Forelimb muscle (tissue), 1 donor: ENCODE measurements at places on chromosomes 3 and 15. TPM values are rescaled to one million over a fixed set of nuclear protein-coding genes. Genes with fewer than 3 reads are reported as not detected.

- DNase-seq: no peak
Observed at GRCh38 chr15:29382862-29383261, 113.2 kb upstream of the NSMCE3 start.

GATA2 gene
- polyA plus RNA-seq: 2.9 TPM

DNA sequence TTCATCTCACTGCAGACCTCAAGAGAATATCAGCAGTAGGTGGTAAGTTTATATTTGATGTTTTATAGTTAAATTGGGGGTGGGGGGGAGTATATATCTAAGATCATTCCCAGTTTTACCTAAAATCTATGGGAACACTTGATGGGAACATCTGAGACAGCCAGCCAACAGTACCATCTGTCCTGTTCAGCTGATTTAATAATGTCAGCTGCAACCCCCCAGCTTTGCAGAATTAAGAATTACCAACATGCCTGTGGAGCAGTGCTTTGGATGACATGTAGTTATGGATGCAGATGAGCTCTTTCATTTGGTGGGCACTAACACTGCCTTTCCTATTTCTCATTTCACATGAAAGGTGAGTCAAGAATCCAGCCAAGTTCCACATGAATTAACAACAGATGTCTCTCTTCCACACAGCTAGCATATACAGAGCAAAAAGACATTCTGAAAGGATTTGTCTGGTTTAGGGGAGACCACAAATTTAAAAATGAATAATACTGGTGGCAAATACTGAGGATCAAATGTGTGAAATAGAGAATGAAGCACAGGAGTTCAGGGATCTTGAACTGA is 76.2 kb downstream of the SETD5 start:
- DNase-seq: no peak

DNA sequence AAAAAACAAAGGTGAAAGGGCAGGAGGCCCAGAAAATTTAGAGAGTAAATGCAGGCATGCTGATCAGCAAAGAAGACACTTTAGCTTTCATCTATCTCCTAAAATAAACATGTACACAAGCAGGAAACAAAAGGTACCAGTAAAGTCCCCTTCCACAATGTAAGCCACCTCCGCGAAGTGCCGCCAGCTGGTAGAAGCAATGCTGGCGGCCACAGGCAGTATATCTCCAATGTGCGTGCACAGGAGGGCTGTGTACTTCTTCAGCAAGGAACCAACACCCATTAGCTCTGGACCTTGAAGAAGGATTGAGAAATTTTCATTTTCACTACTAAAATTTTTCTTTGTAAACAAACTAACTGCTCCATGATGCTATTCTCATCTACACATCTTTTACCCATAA is 75.4 kb downstream of the HERC2 start:
- DNase-seq: no peak

- DNase-seq: no peak
Observed at GRCh38 chr15:62593681-62594399, 428.8 kb upstream of the C2CD4B start.

DNA sequence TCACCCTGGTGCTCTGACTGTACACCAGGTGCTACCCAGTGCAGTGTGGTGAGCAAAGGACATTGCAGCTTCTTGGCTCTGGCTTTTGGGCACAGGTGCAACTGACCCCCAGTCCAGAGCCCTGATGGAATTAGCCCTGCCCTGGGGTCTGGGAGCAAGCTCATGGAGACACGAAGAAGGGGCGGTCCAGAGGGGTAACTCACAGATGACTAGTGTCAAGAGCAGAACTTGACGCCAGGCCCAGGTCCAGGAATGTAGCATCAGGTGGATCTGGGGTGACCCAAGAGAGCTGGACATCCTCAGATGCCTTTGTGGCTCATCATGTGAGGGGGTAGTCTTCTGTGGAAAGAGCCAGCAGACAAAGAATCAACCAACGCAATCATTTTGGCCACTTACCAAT is 88.9 kb downstream of the ASB7 start:
- no peak for DNase-seq

GRCh38 chr15:96230526-96231181 is 99.8 kb upstream of the NR2F2 start:
- no peak for DNase-seq

DNA sequence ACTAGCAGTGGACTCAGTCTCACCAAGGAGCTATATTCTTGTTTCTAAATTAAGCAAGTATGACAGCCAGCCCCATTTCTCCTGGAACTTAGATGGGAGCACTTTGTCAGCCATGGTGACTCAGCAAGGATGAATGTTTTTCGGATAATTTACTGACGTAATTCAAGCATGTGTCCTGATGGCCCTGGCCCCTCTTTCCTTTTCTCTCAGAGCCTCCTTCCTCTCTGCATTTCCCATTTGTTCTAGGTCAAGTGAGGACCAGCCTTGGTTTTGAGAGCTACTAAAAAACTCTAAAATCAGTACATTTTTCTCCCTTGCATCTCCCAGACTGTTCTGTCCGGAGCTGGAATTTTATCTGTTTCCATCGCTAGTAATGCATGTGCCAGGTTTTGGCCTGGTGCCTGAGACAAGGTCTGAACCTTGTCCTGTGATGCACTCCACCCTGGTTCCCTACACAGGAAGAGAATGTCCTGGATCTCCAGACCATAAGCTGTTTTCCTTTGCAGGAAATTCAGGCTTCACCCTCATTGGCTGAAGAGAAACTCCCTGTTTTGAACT is 256.6 kb upstream of the ROPN1 start:
- no peak for DNase-seq

DNA sequence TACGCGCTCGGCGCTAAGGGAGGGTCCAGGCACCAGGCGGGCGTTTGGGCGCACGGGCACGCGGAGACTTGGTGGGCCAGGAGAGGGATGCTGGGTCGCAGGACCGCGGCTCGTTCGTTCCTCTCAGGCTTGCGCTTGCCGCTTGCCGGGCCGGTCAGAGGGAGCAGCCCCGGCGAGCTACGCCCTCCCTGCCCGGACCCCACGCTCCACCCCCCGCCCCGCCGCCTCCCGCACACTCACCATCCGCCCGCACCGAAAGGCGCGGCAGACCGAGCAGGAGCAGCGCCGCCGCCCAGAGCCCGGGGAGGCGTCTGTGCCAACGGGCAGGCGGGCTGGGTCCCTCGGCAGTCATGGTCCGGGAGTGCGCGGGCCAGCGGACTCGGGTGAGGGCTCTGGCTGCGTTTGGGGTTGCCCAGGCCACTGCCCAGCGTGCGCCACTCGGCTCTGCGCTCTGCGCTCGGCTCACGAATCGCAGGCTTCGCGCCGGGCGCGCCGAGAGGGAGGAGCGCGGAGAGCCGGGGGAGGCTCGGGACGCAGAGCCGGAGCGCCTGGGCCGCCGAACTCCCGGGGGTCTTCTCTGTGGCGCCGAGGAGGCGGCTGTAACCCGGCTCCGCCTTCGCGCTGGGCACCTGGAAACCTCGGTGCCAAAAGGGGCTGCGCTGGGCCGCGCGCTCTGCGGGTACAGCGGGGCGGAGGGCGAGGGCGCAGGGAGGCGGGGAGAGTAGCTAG is at the start of gene SUSD5:
SUSD5 (minus strand) TSS at position 365 of the 729 bp plus-strand sequence; CDS start at position 352, 13 bp downstream.
- DNase-seq: no peak

TMEM44 gene
- polyA plus RNA-seq: 26.7 TPM

DNA sequence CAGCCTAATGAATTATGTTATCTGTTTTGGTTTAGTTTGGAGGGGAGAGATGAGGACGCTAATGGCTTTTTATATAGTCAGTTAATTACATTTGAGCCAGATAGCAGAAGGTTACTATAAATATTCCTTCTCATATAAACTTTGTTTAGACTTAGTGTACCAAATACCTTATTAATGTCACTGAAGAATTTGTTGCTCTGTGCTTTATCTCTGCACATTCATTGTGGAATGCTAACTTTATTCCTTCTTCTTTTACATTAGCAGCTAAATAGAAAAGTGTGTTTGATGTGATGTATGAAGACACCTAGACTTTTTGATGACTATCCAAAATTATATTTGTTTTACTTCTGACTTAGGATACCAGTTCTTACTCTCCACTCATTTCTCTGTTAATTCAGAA is 105.2 kb downstream of the EPHA3 start:
- no peak for DNase-seq

GRCh38 chr3:32414522-32415202 is 23.0 kb downstream of the CMTM7 start:
- no peak for DNase-seq

DRD3 gene
- not detected for polyA plus RNA-seq

DAZL gene
- not detected for polyA plus RNA-seq

VILL gene
- 5.8 TPM for polyA plus RNA-seq

TM6SF1 gene
- polyA plus RNA-seq: 58.0 TPM

- no peak for DNase-seq
Observed at GRCh38 chr3:177257006-177257405, 59.7 kb upstream of the TBL1XR1 start.

- DNase-seq: no peak
Observed at GRCh38 chr3:148758303-148758884, 60.7 kb downstream of the AGTR1 start.

- DNase-seq: no peak
Observed at GRCh38 chr3:179716226-179716625, 63.4 kb downstream of the USP13 start.

DNA sequence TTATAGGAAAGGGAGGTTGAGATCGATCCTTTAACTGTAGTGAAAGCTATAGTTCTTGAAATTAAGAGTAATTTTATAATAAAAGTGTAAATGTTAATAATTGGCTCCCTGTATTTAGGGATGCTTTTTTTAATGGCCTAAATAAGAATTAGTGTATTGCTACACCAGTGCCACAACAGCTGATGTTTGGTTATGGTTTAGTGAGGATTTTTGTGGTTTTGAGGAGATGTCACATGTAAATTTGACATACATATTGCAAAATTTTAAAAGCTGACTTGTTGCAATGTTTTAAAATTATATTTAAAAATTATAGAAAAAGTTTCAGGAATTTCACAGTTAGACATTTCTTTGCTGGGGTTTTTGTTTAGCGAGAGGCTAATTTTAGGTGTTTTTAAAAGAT is 3.9 kb downstream of the TSC22D2 start:
- DNase-seq: no peak

CHRD gene
- 19.2 TPM for polyA plus RNA-seq

- no peak for DNase-seq
Observed at GRCh38 chr15:91289324-91289723, 189.3 kb downstream of the SV2B start.

DNA sequence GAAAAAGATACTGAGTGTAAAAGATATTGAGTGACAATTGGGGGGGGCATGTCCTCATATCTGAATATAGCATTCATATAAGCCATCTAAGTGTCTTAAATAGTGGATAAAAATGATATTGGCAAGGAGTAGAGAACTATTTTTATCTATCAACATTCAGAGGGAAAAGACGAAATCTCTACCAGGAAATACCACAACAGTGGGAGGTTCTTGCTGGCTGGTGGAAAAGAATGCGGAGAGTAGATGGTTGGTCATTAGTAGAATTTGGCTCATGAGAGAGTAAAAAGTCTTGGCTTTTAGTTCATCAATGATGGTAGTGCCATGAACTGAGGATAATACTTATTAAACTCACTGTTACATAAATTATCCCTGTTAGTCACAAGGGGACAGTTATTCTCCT is 4.8 kb upstream of the TCF12 start:
- no peak for DNase-seq

DNA sequence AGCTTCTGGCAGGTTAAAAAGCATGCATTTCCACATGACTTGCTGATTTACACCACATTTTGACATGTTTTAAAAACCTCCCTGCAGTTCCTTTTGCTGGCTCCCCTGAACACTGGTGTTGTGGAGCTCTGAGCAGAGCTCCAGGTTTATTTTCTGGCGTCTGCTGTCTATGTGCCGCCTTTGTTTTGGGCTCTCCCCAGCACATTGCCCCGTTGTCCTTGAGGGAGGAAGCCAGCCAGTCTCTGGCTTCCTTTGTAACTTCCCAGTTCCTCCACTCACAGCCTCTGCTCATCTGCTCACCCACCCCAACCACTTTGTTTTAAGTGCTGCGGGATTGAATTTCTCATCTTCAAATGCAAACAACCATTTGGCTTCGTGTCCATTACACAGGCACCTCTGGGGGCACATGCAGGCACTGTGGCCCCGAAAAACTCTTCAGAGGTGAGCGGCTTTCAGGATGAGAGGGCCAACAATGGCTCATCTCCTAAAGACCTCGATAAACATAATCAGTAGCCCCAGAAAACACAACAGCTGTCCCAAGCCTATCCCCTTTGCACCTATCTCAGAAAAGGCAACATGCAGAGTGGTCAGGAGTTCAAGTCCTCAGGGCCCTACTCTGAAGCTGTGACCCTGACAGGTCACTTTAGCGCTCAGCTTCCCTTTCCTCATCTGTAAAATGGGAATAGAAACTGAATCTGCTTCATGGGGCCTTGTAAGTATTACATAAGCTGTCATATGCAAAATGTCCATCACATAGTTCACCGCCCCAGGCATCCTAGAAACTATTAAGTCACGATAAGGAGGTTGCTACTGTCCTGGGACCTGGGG is 1.3 kb upstream of the MEF2A start:
- no peak for DNase-seq

DNA sequence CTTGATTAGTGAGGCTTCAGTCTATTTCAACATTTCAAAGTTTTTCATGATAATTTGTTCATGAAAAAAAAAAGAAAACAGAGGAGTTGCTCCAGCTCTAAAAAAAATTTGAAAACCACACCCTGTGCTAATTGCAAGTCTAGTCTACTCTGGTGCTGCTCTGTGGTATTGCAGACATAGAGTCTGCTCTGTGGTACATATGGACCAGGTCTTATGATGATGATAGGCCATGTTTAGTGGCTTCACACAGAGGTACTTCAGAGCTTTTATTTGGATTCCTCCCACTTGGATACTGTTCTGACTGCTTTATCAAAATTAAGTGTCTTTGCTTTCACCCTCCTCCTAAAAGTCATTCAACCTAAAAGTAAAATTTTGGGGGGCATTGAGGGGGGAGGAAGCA is 160.8 kb downstream of the ALCAM start:
- no peak for DNase-seq

GRCh38 chr15:43093026-43093425 is 12.8 kb downstream of the UBR1 start:
- no peak for DNase-seq

PSMD2 gene
- polyA plus RNA-seq: 163 TPM

- DNase-seq: no peak
Observed at GRCh38 chr3:153273767-153274435, 111.9 kb downstream of the RAP2B start.

ERICH6 gene
- 0.11 TPM for polyA plus RNA-seq

SOX14 gene
- not detected for polyA plus RNA-seq

DNA sequence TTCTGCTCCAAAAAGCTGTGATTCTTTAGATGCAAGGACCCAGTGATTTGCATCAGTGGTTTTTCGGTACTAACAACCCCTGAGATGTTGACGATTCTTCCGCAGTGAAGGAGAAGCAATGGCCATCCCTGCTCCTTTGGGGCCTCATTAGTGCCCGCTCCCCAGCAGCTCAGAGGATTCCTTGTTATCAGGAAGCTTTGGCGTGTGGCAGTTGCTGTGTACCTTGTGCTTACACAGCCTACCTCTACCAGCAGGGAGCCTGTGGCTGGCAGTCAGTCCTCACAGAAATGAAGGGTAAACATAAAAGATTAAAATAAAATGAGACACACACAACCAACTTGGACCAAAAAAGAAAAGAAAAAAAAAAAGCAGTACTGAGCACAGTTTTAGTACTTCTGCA is 55.2 kb downstream of the CNTN3 start:
- no peak for DNase-seq

- no peak for DNase-seq
Observed at GRCh38 chr3:121592856-121593702, at the start of gene FBXO40. Gene FBXO40 (plus strand): TSS chr3:121593379. CDS start chr3:121620576, 27,197 bp downstream.
